ENCODE measurements at places on chromosomes 7 and 10.
A peak's percentile ranks its signal among the peaks of the same experiment; 100 is the strongest.

DNA sequence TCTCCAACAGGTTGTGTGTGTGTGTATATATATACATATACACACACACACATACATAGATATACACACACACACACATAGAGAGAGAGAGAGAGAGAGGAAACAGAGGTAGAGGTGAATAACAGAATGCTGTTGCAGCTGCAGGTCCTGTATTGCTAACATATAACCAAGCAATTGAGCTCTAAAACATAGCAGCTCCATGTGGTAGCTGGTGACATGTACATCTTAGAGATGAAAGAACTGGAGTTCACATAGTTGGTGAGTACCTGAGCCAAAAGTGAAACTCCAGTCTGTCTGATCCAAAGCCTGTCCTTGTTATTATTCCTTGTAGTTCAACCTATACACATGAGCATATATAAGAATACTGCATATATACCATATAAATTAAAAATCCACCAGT, 152.9 kb upstream of the CSTF2T start:
- no peak for DNase-seq

GRCh38 chr7:50119815-50120637, 27.0 kb upstream of the ZPBP start:
- DNase-seq, result no peak

DNA sequence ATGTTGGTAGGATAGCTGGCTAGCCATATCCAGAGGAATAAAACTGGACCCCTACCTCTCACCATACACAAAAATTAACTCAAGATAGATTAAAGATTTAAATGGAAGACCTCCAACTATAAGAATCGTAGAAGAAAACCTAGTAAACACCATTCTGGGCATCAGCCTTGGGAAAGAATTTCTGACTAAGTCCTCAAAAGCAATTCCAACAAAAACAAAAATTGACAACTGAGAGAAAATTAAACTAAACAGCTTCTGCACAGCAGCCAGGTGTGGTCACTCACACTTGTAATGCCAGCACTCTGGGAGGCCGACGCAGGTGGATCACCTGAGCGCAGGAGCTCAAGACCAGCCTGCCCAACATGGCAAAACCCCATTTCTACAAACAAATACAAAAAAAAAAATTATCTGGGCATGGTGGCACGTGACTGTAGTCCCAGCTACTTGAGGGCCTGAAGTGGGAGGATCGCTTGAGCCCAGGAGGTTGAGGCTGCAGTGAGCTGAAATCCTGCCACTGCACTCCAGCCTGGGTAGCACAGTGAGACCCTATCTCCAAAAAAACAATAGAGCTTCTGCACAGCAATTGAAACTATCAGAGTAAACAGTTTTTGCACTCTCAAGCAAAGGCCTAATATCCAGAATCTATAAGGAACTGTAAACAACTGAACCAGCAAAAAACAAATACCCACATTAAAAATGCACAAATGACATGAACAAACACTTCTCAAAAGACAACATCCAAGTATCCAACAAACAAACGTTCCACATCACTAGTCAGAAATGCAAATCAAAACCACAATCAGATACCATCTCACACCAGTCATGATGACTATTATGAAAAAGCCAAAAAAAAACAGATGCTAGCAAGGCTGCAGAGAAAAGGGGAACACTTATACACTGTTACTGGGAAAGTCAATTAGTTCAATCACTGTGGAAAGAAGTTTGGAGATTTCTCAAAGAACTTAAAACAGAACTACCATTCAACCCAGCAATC, 4.8 kb downstream of the CRPPA start:
- no peak for DNase-seq

DNA sequence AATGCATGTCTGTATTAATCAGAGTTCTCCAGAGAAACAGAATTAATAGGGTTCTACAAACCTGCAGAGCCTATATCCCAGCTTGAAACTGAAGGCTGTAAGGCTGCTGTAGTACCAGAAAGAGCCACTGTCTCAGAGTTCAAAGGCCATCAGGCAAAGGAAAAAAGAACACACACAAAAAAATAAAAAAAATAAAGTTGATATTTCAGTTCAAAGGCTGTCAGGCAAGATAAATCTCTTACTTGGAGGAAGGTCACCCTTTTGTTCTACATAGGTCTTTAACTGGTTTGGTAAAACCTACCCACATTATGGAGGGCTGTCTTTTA, 12.0 kb upstream of the TMEM26 start:
- no peak for DNase-seq

DNA sequence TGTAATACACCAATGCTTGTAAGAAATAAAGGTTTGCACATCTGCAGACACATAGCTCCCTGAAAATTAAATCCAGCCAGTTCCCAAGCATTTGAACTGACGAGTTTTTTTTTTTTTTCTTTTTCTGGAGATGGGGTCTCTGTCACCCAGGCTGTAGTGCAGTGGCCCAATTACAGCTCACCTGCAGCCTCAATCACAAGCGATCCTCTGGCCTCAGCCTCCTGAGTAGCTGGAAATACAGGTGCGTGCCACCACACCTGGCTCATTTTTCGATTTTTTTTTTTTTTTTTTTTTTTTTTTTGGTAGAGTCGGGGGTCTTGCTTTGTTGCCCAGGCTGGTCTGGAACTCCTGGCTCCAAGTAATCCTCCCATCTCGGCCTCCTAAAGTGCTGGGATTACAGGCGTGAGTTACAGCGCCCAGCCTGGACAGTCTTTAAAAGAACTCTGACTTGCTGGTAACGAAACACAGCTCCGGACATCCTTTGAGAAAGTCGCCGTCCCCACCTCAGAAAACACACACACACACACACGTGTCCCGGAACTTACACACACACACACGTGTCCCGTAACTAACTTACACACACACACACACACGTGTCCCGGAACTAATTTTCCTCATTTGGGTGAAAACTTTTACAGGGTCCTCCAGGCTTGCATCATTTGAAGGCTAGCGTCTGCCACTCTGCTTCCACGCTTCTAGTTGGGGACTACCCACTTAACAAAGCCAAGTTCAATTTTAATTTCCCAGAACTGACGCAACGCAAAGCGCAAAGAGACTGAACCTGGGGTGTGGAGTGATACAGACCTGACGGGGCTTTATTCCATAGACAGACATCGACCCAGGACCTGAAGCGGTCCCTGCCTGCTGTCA, 18.6 kb downstream of the OCM2 start:
- peak; percentile 3 for DNase-seq

GRCh38 chr7:157692460-157693011, 355.7 kb downstream of the DNAJB6 start:
- no peak for DNase-seq
